D721Med (cell line): ENCODE measurements at places on chromosomes 2 and 18.

DNA sequence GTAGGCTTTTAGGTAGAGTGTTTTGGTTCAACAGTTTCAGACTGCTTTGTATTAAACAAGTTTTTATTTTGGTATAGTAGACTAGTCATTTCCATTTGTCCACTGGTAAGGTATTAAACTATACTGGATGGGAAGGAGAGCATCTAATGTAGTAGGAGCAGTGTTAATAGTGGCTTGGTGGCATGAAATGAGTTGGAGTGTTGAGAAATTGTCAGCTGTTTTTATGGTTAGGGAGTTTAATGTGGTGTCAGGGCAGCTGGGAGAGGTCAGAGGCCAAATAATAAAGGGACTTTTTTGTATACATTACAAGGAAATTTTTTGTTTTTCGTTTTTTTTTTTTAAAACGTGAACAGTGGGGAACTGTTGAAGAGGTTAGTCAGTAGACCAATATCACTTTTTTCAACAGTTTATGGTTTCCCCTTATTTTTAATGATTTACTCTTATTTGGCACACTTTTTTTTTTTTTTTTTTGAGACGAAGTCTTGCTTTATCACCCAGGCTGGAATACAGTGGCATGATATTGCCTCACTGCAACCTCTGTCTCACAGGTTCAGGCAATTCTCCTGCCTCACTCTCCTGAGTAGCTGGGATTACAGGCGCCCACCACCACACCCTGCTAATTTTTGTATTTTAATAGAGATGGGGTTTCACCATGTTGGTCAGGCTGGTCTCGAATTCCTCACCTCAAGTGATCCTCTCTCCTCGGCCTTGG is 21.2 kb downstream of the ACTR3 start:
- DNase-seq, result no peak

GRCh38 chr2:1841461-1841860 is 97.1 kb upstream of the PXDN start:
- DNase-seq, result no peak

- DNase-seq, result no peak
These were observed 94.1 kb upstream of the ZNF804A start for GRCh38 chr2:184504252-184504651.

- DNase-seq, result no peak
These were observed 14.1 kb downstream of the LIMS1 start for GRCh38 chr2:108548208-108549003.

- DNase-seq, result no peak
These were observed 1579.0 kb upstream of the NXPH2 start for GRCh38 chr2:140359056-140359771.

- no peak for DNase-seq
These were observed 1.0 kb downstream of the PSTPIP2 start for GRCh38 chr18:46070815-46071652.
